ENCODE measurements at places on chromosomes 7 and 10. TPM values are rescaled to one million over a fixed set of nuclear protein-coding genes. Genes with fewer than 3 reads are reported as not detected.

- DNase-seq, result no peak
- no peak overlapping the region for H3K4me3 ChIP-seq
- no peaks in the 10 kb centered on the region for H3K27me3 ChIP-seq
- no peaks in the 10 kb centered on the region for H3K36me3 ChIP-seq
- no peaks in the 10 kb centered on the region for H3K4me1 ChIP-seq
These were observed 72.5 kb downstream of the SEMA3D start for GRCh38 chr7:85114342-85114741.

- H3K4me1 ChIP-seq, result no peaks in the 10 kb centered on the region
- no peak overlapping the region for H3K4me3 ChIP-seq
These were observed 202.9 kb downstream of the GLRX3 start for GRCh38 chr10:130339091-130339490.

GRCh38 chr10:84933402-84933801, 605.0 kb downstream of the CCSER2 start:
- no peaks in the 10 kb centered on the region for H3K27me3 ChIP-seq
- DNase-seq, result no peak
- no peak overlapping the region for H3K4me3 ChIP-seq

DNA sequence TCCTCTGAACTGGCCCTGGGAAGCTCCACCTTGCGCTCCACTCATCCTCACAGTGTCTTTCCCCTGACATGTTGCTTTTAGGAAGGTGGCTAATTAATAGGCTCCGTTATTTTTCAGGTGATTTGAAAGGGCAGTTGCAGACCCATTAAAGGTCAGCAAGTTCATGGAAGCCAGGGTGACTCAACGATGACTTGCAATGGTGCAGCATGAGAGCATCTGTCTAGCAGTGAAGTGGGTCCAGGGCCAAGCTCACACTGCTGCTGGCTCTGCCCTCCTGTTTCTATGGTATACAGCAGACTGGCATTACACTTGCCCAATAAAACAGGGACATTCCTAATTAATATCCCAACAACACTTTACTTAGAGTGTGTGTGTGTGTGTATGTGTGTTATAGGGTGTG, 68.8 kb upstream of the WDR11 start:
- H3K27ac ChIP-seq, result no peak overlapping the region
- no peak overlapping the region for H3K4me3 ChIP-seq
- DNase-seq, result no peak
- H3K4me1 ChIP-seq, result no peaks in the 10 kb centered on the region
- H3K27me3 ChIP-seq, result no peaks in the 10 kb centered on the region

DNA sequence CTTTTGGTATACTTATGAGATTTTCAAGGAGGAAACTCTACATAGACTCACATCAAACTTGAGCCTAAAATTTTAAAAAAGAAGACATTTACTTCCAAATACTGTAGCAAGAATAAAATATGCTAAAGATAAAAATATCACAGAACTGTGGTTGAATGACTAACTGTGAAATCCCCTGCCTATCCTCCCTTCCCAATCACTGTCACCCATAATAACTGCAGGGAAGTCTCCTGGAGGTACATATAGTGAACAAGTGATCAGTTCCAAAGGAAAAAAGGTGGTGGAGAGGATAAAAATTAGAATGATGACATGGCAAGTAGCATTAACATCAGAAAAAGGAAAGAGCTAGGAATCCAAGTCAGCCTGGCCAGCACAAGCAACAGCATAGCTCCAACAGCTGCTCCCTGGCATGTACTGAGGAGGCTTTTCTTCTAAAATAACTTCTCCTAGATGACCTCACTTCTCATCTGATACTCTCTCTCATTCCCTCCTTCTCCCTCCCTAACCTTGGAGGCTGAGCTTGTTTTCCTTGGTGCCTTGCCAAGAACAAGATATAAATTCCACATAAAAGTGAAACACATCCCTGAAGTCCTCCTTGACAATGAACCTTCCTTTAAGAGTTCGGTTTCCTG, 124.0 kb downstream of the IQUB start:
- H3K4me3 ChIP-seq, result no peak overlapping the region
- no peaks in the 10 kb centered on the region for H3K36me3 ChIP-seq
- no peaks in the 10 kb centered on the region for H3K27me3 ChIP-seq
- DNase-seq, result no peak

- no peaks in the 10 kb centered on the region for H3K27me3 ChIP-seq
- H3K36me3 ChIP-seq, result no peaks in the 10 kb centered on the region
- no peaks in the 10 kb centered on the region for H3K4me1 ChIP-seq
These were observed 116.0 kb upstream of the FZD8 start for GRCh38 chr10:35758076-35758475.

GRCh38 chr7:105980645-105981396, 17.8 kb downstream of the CDHR3 start:
- no peaks in the 10 kb centered on the region for H3K4me1 ChIP-seq
- H3K4me3 ChIP-seq, result no peak overlapping the region
- H3K27me3 ChIP-seq, result peaks cover 31% of the 10 kb centered on the region
- no peak overlapping the region for H3K27ac ChIP-seq
- no peaks in the 10 kb centered on the region for H3K36me3 ChIP-seq

DNA sequence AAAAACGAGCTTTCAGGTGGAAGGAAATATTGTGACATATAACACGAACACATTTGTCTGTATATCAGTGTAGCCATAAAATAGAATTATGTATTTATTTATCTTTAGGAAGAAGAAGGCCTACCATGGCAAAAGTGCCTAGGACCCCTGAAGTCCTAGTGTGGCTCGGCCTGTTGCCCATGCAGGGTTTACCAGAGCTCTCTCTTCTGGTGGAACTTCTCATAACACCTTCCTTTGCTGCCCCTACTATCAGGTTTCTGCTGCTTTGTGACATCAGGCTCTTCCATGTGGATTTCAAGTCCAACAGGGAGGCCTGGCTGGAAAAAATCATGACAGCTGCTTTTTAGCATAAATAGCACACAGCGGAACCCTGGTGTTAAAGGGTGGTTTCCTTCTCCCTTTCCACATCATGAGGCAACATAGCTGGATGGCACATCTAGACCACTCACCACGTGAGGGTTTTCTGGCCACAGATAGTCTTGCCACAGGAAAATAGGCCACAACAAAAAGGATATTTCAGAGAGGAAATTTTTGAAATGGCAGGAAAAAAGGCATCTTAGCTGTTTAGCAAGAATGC, 44.8 kb upstream of the ADO start:
- no peak overlapping the region for H3K27ac ChIP-seq
- H3K36me3 ChIP-seq, result no peaks in the 10 kb centered on the region
- DNase-seq, result no peak

The TCF7L2 gene
- total RNA-seq, result 0.32 TPM

The HYAL4 gene
- not detected for total RNA-seq

The TMEM229A gene
- total RNA-seq, result not detected

The BMS1 gene
- total RNA-seq, result 35.6 TPM

Data from activated T-helper 1 cell treated with anti-CD3 and anti-CD28 coated beads, Interleukin-12 subunit alpha, Interleukin-12 subunit beta, Interleukin-2, Interleukin-4 antibody, amounts not matched to agents 30 ng/mL and 10 ng/mL and 1 ng/mL, durations not matched to agents 14 hours and 24 hours and 36 hours (primary cell).